ENCODE measurements at places on chromosomes 3 and 15.

GRCh38 chr3:44228900-44229299 lies 12.8 kb upstream of the TOPAZ1 start:
- DNase-seq, result no peak

DNA sequence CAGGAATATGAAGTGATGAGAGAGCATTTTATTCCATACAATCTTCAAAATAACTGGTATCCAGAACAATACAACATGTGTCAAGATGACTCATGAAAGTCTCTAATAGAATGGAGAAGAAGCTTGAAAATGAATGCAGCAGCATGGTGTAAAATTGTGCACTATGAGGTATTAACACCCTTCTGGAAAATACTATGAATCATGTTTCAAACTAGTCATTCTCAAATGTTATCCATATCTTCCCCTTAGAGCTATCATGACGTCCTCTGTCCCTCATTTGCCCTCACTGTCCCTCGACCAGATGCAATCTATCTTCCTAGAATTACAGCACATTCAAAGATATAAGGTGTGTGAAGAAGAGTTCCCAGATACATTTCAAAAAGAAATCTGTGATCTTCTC lies 198.2 kb downstream of the NECTIN3 start:
- no peak for DNase-seq

DNA sequence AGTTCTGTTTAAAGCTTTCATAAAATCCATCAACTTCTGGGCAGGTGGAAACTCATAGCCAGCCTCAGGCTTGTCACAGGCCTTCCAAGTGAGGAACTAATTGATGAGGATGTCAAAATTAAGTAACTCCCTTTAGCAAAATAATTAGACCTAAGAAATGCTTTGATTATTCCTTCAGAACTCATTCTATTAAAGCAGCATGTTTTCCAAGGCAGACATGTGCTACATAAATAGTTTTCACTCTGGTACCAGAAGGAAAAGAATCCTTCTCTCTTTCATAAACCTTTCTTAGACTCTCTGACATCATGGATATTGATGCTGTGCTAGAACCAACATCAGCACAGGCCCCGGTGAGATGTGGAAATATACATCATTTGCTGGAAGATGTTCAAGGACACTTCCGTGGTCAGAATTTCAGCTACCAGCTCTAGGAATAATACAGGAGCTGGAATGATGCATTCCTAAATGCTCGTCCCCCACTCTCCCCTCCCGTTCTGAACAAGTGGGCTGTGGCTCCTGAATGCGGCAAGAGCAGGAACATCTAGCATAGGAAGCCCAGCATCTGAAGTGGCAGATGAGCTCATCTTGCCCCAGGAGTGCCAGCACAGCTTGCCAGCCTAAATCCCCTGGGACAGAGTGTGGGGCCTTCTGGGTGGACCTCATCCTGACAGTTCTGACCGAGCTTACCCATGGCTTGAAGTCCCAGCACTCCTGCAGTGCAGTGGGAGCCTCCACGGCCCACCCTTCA lies 82.4 kb downstream of the WWTR1 start:
- no peak for DNase-seq

DNA sequence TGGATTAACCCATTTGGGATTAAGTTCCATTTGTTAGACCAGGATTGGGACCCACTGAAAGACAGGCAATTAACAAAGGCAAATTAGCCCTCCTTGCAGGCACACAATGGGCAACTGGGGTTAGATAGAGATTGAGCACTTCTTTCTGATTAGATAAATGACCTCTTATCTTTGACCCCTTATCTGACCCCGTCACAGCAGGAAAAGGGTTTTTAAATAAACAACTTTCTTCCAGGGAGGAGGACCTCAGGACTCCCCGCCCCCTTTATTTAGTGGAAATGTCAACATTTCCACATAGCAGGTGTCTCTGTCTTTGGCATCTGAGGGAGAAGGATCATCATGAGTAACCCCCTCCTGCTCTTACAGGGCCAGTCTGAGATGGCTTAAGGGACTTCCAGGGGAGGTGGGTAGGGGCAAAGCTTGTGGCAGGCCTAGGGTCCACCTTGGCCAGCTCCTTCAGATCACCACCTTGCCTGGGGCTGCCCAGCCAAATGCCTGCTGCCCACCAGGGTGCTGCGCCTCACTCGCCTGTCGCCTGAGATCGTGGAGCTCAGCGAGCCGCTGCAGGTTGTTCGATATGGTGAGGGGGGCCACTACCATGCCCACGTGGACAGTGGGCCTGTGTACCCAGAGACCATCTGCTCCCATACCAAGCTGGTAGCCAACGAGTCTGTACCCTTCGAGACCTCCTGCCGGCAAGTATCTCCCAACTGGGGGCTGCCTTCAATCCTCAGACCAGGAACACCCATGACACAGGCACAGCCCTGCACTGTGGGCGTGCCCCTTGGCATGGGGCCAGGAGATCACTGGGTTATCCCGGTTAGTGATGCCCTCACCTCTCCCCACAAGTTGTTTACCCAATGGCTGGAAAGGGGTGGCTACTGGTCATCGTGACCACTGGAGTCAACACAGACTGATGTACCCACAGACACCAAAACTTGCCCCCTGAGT lies 2.6 kb upstream of the WDR6 start:
- no peak for DNase-seq

DNA sequence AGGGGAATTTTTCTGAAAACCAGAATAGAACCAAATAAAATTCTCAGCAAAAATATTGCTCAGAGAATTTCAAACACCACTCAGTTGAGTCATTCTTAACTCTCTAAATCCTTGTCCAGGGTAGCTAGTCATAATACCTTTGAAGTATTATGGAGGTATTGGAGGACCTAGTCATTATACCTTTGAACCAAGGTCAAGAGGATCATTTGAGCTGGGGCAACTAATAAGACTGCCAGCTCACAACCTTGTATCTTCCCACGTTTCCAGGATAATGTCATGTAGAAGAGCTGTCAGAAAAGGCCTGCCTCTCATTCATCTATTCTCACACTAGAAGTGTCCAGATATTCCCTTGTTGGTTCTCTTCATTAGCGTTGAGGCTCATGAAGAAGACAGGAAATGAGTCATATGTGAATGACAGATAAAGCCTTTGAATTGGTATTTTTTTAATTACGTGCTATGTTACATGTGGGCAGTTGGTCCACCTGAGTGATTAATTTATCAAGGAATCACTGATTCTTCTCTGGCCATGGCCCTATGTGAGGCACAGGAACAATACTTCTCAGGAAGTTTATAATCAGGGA lies 48.3 kb downstream of the TOPAZ1 start:
- no peak for DNase-seq

DNA sequence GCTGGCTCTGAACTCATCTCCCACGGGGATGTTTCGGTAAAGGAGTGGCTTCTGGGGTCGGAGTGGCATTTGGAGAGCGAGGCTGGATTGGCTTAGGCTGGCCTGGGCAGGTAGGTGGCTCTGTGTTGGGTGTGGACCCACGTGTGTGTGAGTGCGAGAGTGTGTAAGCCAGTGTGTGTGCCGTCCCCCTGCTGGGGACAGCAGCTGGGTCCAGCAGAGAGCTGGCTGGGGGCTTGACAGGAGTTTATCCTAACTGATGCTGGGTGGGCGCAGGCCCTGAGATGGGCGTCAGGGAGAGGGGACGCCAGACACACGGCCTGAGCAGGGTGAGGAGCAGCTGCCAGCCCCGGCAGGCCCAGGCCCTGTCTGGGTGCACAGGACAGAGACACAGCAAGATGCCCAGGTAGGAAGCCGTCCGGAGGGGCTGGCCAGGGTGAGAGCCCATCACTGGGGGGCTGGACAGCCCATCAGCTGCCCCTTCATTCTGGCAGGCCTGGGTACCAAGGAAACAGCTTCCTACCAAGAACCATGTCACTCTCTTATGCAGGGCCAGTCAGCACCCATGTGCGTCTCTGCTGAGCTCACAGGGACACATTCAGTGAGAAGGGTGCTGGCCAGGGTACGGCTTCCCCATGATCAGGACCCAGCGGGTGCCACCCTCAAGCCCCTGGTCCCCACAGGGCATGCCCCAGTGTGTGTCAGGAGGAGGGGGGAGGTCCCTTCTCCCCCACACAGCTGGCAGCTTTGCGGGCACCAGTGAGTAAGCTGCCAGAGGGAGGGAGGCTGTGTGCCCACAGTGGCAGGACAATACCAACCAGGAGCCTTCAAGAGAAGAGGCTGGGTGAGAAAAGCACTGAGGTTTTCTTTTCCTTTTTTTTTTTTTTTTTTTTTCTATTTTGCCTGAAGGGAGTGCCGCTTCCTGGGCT lies 1.1 kb downstream of the PAK6 start:
- DNase-seq, result peak; percentile 38

DNA sequence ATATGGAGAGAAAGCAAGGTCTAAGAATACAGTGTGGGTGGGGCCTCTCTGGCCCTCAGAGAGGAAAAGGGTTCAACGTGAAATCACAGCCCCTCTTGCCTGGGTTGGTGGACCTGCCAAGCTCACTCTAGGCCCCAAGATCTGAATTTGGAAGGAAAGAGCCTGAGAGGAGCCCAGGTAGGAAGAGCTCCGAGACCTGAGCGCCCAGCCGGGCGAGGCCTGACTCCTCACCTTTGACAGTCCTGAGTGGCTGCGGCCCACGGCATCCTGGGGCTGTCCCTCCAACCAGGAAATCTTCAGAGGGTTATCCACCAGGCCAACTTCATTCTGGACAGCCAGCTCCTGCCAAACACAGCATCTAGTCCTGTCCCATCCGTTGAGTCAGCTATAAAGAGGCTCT lies 3.7 kb downstream of the C15orf62 start:
- no peak for DNase-seq

DNA sequence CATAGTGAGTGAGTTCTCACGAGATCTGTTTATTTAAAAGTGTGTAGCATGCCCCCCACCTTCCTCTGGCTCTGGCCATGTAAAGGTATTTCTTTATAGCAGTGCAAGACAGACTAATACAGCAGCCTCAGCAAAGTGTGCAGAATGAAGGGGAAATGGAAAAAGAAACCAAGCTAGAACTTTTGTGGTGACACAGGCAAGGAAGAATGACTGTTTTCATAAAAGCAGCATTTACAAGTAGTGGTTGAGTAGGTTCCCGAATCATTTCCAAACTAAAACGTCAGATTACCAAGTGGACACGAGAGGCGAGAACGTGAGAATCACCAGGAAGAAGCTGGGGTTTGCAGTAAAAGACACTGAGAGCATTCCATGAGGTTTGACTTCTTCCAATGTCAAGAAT lies 100.2 kb upstream of the AKAP13 start:
- no peak for DNase-seq

Data from cerebellar cortex (tissue), 1 donor.